ENCODE measurements at places on chromosomes 1 and 21. TPM values are rescaled to one million over a fixed set of nuclear protein-coding genes. Genes with fewer than 3 reads are reported as not detected.

Gene PTAFR
- total RNA-seq, result 2.4 TPM

Gene VANGL1
- total RNA-seq, result 18.6 TPM

GRCh38 chr1:156856282-156856785, 2.6 kb downstream of the INSRR start:
- no peak for DNase-seq

DNA sequence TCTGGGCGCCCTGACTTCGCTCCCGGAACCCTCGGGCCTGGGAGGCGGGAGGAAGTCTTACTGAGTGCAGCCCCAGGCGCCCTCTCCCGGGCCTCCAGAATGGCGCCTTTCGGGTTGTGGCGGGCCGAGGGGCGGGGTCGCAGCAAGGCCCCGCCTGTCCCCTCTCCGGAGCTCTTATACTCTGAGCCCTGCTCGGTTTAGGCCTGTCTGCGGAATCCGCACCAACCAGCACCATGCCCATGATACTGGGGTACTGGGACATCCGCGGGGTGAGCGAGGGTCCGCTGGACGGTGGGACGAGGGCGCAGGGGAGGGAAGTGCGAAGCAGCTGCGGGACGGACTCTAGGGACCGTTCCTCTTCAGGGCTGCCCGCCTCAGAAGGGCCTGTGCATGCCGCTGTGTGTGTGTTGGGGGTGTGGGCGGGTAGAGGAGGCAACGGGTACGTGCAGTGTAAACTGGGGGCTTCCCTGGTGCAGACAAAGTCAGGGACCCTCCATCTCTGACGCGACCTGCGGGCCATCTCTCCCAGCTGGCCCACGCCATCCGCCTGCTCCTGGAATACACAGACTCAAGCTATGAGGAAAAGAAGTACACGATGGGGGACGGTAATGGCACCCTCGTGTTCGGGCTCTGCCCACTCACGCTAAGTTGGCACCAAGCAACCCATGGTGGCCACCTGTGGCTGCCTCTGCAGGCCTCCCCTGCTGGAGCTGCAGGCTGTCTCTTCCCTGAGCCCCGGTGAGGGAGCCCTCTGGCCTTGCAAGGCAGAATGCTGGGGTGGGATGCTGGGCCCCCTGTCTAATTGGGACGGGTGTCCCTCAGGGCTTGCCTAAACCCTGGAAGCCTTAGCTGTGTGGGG, at the start of gene GSTM1:
Gene GSTM1 (plus strand): TSS at position 177 of the 859 bp plus-strand sequence. CDS start 57 bp downstream, at position 234.
- DNase-seq, result no peak

GRCh38 chr1:33410091-33410701, 20.7 kb downstream of the PHC2 start:
- no peak for DNase-seq

Gene NPR1
- 5.2 TPM for total RNA-seq

- no peak for DNase-seq
Measured at GRCh38 chr1:12456979-12457378, 161.0 kb downstream of the DHRS3 start.

DNA sequence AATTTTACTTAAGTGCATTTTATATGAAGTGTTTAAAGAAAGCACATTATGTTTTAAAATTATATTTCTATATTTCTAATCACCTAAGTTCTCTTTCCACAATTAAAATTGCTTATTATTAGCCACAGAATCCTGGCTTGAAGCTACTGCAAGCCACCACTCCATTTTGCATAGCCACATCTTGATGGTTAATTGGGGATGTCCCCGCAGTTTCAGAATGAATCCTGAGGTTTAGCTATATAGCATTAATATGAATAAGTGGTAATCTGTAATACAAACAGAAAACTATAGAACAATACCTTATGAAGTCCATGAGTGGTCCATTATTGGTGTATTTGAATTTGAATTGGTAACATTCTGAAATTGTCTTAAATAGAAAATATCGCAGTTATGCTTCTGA, 11.6 kb upstream of the GOLPH3L start:
- no peak for DNase-seq

DNA sequence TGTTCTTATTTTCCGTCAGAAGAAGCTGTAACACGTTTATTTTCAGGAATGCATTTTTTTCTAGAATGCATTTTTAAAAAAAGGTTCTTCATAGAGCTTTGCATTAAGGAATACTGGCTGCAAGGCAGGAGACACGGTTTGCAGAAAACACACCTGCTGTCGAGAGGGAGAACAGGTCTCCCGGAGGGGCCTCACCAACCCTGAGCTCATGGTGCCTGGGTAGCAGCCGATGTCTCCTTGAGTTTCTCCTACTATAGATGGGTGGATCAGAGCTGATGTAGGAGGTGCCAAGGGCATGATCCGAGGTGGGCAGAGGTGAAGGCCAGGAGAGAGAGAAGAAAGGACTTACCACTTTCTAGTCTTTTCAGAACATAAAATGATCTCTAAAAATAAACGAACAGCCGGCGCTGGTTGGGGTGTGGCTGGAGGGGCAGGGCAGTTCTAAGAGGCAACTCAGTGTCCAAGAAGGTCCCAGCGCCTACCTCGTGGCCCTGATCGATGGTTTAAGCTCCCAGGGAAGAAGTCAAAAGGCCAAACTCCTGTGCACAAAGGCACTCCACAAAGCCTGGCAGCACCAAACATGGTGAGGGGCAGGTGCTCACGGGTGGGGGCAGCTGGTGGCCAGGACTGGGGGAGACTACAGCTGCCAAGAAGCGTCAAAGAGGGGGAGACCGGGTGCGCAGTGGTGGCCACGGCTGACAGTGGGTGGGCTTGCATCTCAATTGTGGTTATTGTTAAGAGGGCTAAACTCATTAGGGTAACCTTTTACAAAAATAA, 12.2 kb downstream of the MORN1 start:
- peak; percentile 12 for DNase-seq

DNA sequence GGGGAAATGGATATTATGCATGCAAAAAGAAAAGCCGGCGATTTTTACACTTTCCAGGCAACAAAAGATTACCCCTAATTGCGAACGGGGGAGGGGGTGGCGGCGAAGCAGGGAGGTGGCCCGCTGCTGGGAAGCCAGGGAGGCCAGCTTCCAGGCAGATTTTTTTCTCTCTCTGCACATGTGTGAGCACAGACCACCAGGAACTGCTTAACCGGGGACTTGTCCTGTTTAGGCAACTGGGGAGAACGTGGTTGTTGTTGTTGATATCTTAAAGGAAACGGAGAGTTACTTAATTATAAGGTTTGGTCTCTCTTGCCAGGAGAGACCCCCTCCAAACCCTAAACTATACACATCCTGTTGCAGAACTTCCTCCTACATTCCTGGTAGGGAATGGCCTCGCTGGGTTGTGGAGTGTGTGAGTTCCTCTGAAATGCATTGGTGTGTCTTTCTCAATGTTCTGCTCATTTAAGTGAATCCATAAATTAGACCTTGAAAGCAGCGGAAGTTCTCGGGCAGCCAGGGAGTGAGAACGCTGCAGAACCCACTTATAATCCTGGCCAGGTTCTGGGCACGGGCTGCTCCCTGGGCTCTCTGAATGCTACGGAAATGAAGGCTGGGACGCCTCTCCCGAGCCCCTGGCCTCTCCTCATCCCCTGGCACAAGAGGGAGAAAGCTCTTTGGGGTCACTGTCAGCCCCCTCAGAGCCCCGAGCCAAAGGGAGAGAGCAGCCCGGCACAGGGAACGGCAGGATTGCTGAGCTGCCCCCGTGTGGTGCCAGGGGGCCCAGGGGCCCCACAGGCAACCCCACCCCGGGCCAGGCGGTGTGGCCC, 250.0 kb downstream of the FOXD2 start:
- no peak for DNase-seq

Gene C1orf116
- 17.2 TPM for total RNA-seq

GRCh38 chr1:53627031-53627430, 111.9 kb downstream of the GLIS1 start:
- no peak for DNase-seq

DNA sequence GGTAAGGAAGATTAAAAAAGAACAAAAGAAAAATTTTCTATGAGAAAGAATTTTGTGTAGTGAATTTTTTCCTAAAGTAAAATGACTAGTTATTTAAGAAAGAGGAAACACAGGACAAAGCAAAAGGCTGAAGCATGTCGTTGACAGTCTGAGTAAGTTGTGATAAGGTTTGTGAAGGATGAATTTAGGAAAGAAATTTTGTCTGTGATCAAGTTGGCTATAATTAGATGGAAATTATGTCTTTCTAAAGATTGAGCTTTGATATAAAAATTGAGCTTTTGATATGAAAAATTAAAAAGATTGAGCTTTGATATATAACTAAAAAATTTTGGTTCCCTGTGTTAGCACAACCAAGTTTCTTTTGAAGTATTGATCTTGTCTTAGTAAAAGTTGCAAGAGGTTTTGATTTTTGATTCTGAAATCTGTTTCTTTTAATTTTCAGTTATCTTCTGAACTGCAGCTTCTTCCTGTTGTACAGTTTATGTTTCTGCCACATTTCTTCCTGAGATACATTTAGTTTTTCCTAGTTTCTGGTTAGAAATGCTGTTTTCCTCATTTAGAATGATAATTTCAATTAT, 101.7 kb upstream of the KIAA0040 start:
- DNase-seq, result no peak

Gene NTNG1
- total RNA-seq, result 1.2 TPM

- DNase-seq, result no peak
Measured at GRCh38 chr1:31400393-31400792, 12.6 kb upstream of the SERINC2 start.

Gene AXDND1
- 3.8 TPM for total RNA-seq

Gene OR2T35
- not detected for total RNA-seq

DNA sequence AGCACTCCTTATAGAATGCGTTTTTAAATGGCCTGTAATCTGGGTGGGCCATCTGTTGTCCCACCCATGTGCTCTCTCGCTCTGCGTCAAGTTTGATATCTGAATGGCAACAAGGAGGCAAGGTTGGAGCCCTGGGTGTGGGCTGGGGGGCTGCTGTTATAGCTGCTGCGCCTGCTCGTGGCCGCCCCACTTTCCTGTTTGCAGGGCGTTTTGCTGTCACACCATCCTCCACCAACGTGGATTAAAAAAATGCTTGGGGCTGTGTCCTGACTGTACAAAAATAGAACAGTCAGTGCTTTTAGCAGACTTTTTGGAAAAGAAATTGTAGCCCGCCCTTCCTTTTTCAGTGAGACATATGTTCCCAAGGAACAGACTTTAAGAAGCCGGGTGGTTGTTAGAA, 25.4 kb downstream of the UMODL1 start:
- no peak for DNase-seq

GRCh38 chr1:82879701-82880305, 1079.1 kb downstream of the ADGRL2 start:
- no peak for DNase-seq

DNA sequence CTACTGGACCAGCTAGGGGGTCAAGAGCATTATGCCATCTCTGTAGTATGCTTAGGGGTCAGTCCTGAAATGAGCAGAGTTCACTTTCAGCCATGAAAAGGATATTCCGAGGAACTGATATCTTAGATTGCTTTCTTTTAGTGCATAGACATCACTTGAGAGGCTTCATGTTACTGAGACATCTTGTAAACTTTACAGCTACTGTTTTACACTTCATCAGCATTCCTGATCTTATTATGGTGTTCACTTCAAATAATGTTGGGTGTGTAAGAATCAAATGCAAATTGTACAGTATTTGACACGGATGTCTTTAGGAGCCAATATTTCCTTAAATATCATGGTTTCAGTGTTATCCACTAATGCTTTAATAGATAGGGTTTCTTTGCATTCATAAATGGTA, 22.4 kb upstream of the CLDN14 start:
- no peak for DNase-seq

GRCh38 chr1:170580636-170581440, 48.9 kb downstream of the GORAB start:
- no peak for DNase-seq

DNA sequence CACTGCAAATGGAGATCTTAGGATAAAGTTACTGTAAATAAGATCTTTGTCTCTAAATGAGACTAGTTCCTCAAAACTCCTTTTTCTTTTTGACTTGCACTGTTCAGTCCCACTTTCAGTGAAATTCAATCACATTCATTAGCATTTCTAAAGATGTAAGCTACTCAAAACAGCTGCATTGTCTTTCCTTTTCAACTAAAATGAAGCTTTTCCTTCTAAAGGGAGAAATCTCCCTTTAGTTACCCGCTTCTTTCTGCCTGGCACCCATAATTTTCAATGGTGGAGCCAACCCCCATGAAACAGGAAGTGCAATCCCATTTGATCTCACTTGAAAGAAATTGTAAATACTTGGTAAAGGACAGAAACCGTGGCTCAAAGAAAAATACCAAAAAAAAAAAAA, 387.4 kb upstream of the PKN2 start:
- no peak for DNase-seq

- DNase-seq, result no peak
Measured at GRCh38 chr1:103058391-103058790, 49.9 kb downstream of the COL11A1 start.

Gene NCAM2
- 2.3 TPM for total RNA-seq

Gene PLA2G2D
- total RNA-seq, result not detected

Gene PRMT6
- total RNA-seq, result 8.9 TPM

GRCh38 chr1:16111771-16112595, 38.5 kb upstream of the FAM131C start:
- no peak for DNase-seq

GRCh38 chr1:27416387-27417111, 24.1 kb downstream of the GPR3 start:
- DNase-seq, result peak; percentile 56

Gene TNFSF4
- total RNA-seq, result 1.2 TPM

- peak; percentile 71 for DNase-seq
Measured at GRCh38 chr1:26833432-26834405, 7.2 kb downstream of the ZDHHC18 start.
